ENCODE measurements at places on chromosomes 13 and 19.

- DNase-seq, result no peak
Observed at GRCh38 chr19:3452171-3452941, 28.0 kb downstream of the SMIM24 start.

DNA sequence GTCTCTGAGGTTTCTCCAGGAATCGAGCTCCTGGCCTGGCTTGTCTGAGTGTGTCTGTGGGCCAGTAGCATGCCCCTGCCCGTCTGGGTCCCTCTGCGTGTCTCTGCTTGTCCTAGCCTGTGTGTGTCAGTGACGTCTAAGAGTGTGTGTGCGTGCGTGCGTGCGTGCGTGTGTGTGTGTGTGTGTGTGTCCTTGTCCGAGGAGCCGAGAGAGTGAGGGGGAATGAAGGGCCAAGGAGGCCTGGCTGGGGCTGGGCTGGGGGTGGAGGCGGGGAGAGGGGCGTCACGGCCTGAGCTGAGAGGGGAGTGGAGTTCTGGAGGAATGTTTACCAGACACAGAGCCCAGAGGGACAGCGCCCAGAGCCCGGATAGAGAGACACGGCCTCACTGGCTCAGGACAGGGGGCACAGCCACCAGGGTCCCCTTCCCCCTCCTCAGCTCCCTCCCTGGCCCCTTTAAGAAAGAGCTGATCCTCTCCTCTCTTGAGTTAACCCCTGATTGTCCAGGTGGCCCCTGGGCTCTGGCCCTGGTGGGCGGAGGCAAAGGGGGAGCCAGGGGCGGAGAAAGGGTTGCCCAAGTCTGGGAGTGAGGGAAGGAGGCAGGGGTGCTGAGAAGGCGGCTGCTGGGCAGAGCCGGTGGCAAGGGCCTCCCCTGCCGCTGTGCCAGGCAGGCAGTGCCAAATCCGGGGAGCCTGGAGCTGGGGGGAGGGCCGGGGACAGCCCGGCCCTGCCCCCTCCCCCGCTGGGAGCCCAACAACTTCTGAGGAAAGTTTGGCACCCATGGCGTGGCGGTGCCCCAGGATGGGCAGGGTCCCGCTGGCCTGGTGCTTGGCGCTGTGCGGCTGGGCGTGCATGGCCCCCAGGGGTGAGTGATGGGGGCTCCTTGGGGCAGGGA, at the start of gene AXL:
AXL (plus strand) TSS at position 609 of the 893 bp plus-strand sequence; CDS start at position 779, 170 bp downstream.
- DNase-seq, result no peak

GRCh38 chr13:76489274-76489673, 396.9 kb downstream of the KCTD12 start:
- DNase-seq, result no peak

DNA sequence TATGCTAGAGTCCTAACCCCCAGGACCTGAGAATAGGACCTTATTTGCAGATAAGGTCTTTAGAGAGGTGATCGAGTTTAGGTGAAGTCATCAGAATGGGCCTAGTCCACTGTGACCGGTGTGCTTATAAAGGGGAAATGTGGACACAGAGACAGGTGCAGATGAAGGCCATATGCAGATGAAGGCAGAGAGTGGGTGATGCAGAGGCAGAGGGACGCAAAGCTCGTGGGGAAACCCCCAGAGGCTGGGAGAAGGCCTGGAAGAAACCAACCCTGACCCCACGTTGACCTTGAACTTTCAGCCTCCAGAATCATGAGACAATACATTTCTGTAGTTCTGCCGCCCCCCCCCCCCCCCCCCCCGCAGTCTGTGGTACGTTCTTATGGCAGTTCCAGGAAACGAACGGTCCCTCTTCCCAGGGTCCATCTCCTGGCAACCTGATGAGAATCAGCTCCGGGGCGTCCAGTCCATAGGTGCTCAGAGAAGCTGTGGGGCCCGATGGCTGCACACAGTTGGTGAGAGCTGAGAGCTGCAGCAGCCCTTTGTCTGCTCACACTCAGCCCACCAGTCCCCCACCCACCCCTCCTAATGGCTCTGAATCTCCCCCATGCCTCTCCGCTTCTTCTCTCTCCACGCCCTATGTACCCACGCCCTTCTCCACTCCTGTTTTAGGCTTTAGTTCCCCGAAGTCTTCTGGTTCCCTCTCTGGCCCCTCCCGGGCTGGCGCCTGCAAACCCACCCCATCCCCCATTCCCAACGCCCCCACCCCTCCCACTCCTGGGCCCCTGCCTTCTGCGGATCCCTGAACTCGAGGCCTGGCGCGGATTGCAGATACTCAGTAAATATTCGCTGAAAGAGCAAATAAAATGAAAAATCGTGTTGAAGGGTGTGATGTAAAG, 218.3 kb upstream of the MAB21L1 start:
- DNase-seq, result no peak

- DNase-seq, result no peak
Observed at GRCh38 chr19:3721887-3722442, 13.8 kb downstream of the TJP3 start.

GRCh38 chr19:40395956-40396355, 6.0 kb upstream of the HIPK4 start:
- no peak for DNase-seq

DNA sequence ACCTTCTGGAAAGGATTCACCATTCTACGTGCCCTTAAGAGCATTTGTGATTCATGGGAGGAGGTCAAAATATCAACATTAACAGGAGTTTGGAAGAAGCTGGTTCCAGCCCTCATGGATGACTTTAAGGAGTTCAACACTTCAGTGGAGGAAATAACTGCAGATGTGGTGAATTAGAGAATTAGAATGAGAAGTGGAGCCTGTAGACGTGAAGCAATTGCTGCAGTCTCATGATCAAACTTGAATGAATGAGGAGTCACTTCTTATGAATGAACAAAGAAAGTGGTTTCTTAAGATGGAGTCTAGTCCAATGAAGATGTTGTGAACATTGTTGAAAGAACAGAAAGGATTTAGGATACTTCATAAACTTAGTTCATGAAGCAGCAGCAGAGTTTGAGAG, 129.1 kb downstream of the TNFRSF19 start:
- DNase-seq, result no peak

DNA sequence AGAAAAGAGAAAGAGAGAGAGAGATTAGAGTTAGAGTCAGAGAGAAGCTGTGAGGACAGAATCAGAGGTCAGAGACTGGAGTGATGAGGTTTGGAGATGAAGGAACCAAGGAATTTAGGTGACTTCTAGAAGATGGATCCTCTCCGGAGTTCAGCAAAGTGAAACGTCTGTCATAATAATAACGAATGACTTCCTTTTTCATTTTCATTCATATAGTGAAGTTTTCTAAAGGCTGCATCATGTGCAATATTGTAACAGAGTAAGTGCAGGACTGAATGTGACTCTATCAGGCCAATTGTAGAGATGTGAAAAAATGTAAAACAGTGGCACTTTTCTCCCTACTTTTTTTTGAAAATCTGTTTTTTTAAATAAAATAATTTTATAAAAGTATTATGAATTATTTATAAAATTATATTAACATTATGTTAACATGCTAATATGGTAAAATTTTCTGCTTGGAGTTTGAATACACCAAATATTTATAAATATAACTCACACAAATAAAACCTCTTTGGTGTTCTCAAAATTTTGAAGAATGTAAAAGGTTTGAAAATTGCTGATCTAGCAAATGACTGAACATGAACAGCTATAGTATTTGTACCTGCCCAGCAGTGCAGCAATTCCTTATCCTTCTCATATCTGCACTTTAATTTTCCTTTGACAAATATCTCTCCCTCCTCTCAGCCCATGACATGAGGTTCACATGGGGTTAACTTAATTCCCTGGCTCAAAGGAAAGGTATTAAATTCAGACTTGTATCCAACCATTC, 4.2 kb upstream of the TNFSF11 start:
- no peak for DNase-seq

DNA sequence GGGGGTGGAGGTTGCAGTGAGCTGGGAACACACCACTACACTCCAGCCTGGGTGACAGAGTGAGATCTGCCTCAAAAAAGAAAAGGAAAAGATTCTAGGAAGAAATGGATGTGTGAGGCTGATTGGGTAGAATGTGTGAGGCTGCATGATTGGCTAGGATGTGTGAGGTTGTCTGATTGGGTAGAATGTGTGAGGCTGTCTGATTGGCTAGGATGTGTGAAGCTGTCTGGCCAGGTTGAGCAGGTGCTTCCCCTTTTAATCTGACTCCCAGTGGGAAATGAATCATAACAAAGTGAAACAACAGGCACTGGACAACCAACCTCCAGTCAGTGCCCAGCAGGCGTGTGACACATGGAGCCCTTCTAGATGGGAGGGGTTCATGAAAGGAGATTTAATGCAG, 14.7 kb downstream of the C13orf46 start:
- no peak for DNase-seq

- no peak for DNase-seq
Observed at GRCh38 chr13:93853912-93854311, 625.6 kb downstream of the DCT start.

GRCh38 chr13:90105276-90105675, 1242.2 kb upstream of the MIR17HG start:
- DNase-seq, result no peak

- DNase-seq, result no peak
Observed at GRCh38 chr19:46067691-46068090, 26.9 kb upstream of the IGFL4 start.

GRCh38 chr19:28933039-28933438, 279.9 kb downstream of the UQCRFS1 start:
- no peak for DNase-seq

DNA sequence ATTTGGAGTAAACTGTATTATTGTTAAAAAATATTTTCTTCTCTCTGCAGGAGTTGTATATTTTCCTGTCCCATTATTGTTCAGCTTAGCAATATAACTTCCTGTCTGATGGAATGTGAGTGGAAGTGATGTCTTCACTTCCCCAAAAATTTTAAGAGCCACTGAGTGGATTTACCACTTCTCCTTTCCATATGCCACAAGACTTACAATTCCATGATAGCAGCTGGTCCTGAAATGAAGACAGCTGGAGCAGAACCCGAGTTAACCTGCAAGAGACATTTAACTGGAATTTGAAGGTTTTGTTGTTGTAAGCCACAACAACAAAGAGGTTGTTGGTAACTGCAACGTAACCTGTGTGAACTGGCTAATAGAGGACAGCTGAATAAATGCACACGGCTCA, 23.4 kb upstream of the TBC1D4 start:
- no peak for DNase-seq

DNA sequence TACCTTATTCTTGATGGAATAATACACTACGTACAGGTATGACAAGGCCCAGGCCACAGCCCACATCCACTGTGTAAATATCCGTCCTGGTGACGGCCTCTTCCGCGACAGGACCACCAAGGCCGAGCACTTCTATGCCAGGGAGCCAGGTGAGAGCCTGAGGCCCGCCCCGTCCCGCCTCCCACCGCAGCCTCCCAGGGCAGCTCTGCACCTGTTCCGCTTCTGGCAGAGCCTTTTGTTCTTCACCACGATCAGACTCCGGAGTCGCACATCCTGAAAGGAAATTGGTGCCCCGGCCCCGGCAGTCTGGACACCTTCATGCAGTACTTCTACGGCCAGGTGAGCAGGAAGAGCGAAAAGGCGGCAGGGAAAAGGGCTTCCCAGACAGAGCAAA, 10.6 kb upstream of the ZNF358 start:
- no peak for DNase-seq

DNA sequence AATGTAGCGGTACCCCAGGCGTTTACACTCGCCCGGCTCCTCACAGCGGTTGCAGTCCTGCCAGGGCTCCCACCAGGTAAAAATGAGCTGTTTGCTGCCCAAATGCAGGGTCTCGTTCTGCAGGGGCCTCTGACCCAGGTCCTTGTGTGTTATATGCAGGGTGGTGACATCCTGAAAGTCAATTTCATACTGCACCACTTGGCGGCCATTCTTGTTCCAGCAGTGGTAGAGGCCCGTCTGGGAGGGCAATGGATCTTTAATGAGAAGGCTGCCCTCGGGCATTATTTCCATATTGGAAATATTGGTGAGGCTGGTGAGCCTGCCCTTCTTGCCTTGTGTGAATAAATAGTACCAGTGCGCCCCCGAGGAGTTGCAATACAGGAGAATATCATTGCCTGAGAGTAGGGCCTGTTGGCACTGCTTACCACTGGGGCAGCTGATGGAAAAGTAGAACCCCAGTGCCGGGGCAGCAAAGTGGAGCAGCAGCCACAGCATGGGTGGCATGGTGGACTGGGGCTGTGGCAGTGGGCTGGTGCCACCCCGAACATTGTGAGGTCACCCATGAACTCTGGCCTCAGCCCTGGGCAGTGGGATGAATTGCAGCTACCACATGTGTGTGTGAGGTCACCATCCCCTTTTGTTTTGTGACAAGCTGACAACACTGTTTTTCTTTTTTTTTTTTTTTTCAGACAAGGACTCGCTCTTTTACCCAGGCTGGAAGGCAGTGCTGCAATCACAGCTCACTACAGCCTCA, at the start of gene FAM187B:
FAM187B (minus strand) TSS at position 563 of the 754 bp plus-strand sequence; CDS start at position 504, 59 bp downstream.
- DNase-seq, result no peak

DNA sequence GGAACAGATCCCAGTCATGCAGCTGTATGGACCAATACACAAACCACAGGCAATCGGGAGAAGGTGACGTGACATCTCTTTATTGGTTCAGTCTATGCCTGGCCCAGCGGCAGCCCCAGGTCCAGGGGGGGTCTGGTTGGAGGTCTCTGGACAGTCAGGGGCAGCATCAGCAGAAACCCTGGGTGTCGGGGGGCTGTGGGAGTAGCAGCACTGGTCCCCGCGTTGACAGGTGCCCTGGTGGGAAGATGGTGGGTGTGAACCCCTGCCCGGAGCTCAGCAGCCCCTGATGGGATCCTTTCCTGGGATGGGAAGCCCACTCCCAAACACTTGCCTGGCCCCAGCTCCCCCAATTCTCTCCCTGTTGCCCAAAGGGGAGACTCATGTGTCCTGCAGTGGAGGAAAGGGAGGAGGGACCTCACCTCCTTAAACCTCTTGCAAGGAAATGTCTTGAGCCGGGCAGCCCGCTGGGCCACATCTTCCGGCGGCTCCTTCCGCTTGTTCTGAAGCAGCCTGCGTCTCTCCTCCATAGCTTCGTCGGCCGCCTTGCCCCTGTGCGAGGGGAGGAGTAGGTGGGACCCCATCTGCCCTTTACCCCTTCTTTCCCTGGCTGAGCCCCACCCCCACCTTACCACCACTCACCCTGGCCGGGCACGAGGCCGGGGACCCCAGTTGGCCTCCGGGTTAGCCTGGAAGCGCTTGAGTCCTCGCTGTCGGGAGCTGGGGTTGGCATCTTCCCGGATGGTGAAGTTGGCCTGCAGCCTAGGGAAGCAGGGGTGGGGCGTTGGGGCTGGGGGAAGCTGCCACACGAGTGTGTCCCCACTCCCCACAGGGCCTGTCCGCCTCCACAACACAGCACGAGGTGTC, 2.4 kb upstream of the LYL1 start:
- DNase-seq, result no peak

GRCh38 chr13:29379865-29380264, 215.6 kb downstream of the SLC7A1 start:
- DNase-seq, result no peak

GRCh38 chr13:66795636-66796035, 434.5 kb downstream of the PCDH9 start:
- DNase-seq, result no peak

- DNase-seq, result peak; percentile 69
Observed at GRCh38 chr19:35609851-35610353, 2.6 kb upstream of the HAUS5 start.

DNA sequence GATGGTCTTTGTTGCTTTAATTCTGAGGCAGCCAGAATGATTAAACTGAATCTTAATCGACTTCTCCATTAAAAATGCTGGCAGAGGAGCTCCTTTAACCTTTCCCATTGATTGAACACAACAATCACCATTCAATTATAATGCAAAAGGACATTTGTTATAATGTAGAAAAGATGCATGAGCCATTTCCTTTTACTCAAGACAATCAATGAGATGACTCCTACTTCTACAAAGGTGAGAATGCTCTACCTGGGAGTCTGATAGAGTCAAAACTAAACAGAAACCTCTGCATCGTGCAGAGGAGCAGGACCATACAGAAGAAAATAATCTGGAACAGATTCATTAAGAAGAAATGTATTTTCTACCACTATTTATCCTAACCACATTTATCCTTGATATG, 253.6 kb upstream of the DACH1 start:
- DNase-seq, result no peak

- DNase-seq, result no peak
Observed at GRCh38 chr19:1861599-1862031, 1.8 kb downstream of the KLF16 start.

Data from GM12864 (cell line).